ENCODE measurements at places on chromosomes 2 and 18.

- DNase-seq = no peak
These were observed 47.4 kb upstream of the KIDINS220 start for GRCh38 chr2:8884812-8885211.

- no peak for DNase-seq
These were observed 155.0 kb downstream of the TTC32 start for GRCh38 chr2:19746611-19747309.

- DNase-seq = no peak
These were observed 274.6 kb downstream of the LRATD1 start for GRCh38 chr2:14907014-14907612.

GRCh38 chr2:46525522-46526155, 46.3 kb downstream of the TMEM247 start:
- no peak for DNase-seq

DNA sequence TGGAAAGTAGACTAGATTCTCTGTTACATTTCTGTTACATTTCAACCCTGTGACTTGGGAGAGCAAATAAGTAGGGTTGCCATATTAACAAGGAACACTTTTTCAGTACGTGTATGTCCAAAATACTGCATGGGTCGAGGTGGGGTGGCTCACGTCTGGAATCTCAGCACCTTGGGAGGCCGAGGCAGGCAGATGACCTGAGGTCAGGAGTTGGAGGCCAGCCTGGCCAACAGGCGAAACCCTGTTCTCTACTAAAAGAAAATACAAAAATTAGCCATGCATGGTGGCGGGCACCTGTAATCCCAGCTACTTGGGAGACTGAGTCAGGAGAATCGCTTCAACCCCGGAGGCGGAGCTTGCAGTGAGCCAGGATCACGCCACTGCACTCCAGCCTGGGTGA, 11.2 kb downstream of the SLC66A3 start:
- DNase-seq = no peak

- no peak for DNase-seq
These were observed 243.8 kb downstream of the ERBB4 start for GRCh38 chr2:212294816-212295215.

DNA sequence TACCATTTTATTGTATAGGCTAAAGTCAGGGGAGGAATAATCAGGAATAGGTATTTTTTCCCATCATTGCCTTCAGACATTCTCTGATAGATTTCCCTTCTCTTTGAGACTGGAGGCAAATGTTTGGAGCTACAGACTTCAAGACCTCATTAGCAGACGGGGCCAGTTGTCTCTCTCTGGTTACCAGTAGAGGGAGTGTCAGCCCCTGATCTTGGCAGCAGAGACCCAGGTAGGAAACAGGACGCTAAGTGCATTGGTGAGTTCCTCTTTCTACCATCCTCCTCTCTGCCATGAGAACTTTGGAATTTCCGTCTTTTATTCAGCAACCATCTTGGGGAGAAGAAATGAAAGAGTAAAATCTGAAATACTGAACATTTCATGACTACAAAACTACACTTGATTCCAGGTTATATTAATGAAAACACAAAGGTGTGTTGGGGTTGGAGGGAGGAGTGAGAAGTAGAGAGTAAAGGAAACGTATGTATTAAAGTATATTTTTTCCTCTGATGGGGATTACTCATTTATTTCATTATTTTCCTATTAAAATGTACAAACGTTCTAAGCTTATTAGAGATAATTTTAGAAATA, 186.2 kb upstream of the GCFC2 start:
- no peak for DNase-seq

DNA sequence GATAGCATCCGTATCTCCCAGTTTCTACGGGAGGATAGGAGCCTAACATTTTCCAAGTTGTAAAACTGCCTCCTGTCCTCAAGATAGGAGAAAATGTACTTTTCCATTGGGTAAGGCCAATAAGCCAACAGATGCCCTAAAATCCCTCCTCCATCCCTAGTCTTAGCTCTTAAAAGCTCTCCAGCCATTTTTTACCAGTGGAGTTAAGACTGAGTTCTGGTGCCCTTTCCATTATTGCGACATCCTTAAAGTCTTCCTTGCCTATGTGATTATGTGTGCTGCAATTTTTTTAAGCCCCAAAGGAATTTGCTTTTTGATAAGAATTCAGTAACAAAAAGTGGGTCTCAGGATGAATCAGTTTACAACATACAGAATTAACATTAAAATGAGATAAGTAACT, 33.0 kb downstream of the LINC00305 start:
- peak; percentile 69 for DNase-seq

DNA sequence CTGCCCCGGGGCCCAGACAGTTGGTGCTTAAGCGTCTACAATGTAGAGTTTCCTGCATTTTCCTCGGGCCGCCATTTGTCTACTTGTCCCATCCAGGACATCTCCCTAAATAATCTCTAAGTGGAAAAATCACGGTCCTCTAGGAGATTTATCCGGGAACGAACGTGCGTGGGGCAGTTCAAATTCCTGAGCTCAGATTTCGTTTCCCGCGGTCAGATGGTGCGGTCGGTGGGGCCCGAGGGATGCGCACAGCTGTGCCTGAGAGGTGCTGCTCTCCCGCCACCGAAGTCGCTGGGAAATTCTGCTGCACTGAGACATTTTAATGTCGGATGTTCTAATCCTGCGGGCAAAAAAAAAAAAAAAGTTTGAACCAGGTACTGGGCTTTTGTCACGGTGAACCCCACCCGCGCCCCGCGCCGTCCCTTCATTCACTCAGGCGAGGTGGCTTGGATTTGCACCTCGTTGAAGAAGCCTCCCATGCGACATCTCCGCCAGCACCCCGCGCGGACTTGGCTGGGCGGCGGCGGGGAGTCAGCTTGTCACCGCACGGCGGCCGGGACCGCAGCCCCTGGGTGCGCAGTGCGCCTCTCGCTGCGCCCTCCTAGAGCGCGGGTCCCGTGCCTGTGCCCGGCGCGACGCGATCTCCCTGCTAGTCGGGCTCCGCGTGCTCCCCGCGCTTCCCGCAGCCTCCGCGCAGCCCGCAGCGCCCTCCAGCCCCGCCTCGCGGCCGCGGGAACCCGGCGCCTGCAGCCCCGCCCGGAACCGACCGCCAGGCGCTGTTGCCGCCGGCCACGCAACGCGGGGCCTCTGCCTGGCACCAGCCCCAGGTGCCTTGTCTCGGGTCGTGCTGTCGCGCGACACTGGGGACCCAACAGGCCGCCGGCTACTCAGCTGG, 191.9 kb upstream of the TCF4 start:
- no peak for DNase-seq

GRCh38 chr2:210198326-210198725, 26.9 kb downstream of the ACADL start:
- DNase-seq = peak; percentile 16

GRCh38 chr2:215367662-215368492, 56.0 kb downstream of the ATIC start:
- DNase-seq = no peak

- no peak for DNase-seq
These were observed 14.1 kb upstream of the OTOS start for GRCh38 chr2:240154606-240155005.

GRCh38 chr2:92073815-92074548, 2797.2 kb upstream of the TEKT4 start:
- DNase-seq = no peak

- DNase-seq = peak; percentile 8
These were observed 215.8 kb upstream of the DTNA start for GRCh38 chr18:34494359-34494696.

DNA sequence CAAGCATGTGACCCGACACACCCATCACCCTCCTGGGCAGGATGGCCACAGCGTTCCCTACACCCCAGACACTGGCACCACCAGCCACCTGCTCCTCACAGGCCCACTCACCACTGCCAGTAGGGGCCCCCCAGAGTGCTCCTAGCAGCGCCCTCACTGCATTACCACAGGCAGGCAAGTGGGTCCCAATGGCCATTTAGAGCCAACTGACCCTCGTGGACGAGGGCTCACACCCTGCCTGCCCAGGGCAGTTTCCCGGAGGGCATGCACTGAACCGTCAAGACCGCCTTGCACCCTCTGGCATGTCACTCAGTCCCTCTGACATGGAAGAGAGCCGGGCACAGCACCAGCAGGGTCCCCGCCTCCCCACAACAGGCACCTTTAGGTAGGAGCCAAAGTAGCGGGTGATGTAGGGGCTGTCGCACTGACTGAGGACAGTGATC, 7.3 kb downstream of the STK25 start:
- no peak for DNase-seq

DNA sequence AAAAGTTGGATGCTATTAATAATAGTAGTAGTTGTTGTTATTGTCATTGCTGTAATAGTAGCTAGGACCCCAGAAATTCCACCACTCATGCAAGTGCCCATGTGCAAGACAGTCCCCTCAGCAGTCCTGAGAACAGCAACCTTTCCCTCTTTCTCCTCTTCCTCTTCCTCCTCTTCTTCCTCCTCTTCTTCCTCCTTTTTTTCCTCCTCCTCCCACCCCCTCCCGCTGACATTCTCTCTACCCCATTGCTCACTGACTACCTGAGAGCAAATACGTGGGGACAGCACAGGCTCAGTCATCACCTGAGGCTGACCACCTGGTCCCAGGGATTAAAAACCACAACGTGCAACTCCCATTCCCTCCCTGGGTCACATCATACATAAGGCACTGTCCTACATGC, 41.8 kb downstream of the SMAD7 start:
- no peak for DNase-seq

GRCh38 chr2:216555274-216555673, 56.6 kb downstream of the RPL37A start:
- peak; percentile 24 for DNase-seq

DNA sequence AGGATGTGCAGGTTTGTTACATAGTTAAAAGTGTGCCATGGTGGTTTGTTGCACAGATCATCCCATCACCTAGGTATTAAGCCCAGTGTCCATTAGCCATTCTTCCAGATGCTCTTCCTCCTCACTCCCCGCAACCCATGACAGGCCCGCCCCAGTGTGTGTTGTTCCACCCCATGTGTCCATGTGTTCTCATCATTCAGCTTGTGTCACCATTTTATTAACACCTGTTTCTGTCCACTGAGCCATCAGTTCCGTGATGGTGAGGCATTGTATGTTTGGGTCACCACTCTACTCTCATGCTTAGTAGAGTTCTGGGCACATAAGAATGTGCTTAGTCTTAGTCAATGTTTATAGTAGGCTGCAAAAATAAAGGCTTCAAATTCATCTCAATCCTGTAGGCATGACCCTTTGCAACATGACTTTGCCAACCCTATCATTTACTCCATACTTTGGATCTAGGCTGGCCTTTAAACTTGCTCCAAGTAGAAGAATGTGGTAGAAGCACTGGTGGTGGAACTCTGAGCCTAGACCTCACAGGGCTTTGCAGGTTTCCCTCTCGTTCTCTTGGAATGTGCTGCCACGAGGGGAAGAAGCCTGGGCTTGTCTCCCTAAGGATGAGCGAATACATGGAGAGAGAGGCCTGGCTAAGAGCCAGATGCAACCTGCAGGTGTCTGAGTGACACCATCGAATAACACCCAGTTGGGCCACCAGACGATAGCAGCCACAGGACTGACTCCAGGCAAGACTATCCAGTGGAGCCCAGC, 161.5 kb downstream of the NAPG start:
- DNase-seq = peak; percentile 2

DNA sequence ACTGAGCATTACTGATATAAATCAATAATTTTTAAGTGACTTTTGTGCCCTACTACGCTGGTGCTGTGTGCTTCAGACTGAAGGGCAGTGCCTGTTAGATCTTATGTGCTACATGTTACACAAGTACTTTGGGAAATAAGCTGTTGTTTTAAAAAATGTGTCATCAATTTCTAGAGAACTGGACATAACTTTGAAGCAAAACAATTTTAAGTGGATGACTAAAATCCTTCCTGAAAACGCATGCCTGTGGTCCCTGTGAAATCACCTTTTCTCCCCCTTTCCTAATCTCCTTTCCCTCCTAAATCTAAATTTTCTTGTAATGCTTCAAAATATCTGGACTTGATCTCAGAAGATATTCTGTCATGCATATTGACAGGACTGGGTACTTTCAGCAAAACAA, 7.1 kb upstream of the IL1RL1 start:
- no peak for DNase-seq

- DNase-seq = no peak
These were observed at the start of gene HOXD10 for GRCh38 chr2:176115883-176116813. HOXD10 (plus strand) TSS chr2:176116778; CDS start chr2:176116834, 56 bp downstream.

- peak; percentile 33 for DNase-seq
These were observed 60.1 kb upstream of the RBBP8 start for GRCh38 chr18:22872900-22873537.

- DNase-seq = peak; percentile 40
These were observed 48.2 kb upstream of the FOXI3 start for GRCh38 chr2:88500691-88501090.

- DNase-seq = no peak
These were observed 250.5 kb downstream of the HDAC4 start for GRCh38 chr2:239150125-239151011.

- DNase-seq = peak; percentile 42
These were observed 65.4 kb upstream of the VRK2 start for GRCh38 chr2:57981083-57981768.

- no peak for DNase-seq
These were observed 696.4 kb upstream of the ZNF804A start for GRCh38 chr2:183901931-183902330.

DNA sequence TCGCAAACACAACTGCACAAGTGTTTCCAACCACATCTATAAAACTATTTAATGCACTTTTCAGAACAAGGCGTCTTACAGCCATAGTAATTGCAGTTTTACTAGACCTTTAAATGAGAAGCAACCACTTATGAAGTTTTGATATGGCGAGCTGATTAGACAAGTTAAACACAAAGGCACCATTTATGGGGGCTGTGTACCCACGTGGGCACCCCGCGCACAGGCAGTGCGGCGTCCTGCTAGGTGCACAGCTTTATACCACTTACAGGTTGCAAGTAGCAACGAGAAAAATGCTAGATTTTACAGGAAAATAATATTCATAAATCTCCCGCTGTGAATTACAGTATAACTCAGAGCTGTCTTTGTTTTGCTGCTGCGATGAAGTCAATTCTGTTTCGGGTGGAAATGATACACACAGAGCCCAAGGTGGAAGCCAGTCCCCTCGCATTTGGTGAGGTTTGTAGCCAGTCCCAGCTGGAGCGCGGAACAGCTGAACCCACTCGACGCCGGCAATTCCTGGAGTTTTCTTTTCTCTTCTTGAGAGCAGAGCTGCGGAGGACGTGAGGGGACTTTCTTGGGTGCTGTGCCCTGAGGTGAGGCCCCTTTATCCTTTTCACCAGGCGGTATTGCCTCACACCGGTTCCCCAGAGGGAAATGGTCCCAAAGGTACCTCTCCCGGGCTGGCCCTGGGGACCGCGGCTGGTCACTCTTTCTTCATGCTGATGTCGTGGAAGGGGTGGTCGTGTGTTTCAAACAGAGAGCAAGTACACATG, 76.7 kb downstream of the PTGR3 start:
- no peak for DNase-seq

- DNase-seq = no peak
These were observed 176.2 kb upstream of the ZC3H15 start for GRCh38 chr2:186309901-186310300.

DNA sequence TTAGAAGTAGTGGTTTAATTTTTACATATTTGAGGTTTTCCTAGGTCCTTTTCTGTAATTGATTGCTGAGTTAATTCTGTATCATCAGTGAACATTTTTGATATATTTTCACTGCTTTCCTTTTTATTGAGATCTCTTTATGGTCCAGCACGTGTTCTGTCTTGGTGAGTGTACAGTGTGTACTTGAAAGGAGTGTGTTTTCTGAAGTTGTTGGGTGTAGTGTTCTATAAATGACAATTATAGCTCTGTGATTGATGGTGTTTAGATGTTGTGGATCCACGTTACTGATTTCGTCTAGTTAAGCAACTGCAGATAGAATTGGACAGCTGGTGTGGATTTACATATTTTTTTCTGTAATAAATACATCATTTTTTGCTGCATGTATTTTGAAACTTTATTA, 32.7 kb downstream of the AGFG1 start:
- DNase-seq = no peak

- no peak for DNase-seq
These were observed 23.4 kb downstream of the BCL11A start for GRCh38 chr2:60529785-60530627.
